ENCODE measurements at places on chromosomes 5 and 9.
A peak's percentile ranks its signal among the peaks of the same experiment; 100 is the strongest.

GRCh38 chr9:108057421-108058134 lies 568.0 kb upstream of the KLF4 start:
- no peak for DNase-seq

DNA sequence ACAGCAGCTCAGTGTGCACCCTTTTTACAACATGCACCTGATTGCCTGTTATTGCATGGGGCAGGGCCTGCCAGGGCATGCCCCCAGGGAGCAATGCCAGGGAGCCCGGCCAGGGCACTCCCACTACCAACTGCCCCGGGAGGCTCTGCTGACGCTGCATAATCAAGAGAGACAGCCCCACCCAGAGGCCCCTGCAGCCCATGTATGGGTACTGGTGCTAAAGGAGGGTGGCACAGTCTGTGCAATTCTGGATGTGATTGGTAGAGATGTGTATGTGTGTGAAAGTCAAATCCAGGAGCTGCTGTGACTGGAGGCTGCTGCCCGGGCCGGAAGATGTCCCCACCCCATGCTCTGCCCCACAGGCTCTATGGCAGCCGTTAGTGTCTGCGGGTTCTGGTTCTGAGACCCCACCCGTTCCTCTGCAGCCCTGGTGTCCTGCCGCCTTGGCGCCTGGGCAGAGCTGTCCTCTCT lies 3.9 kb upstream of the NEURL1B start:
- DNase-seq: no peak

GRCh38 chr5:107817436-107817835 lies 146.7 kb upstream of the EFNA5 start:
- DNase-seq: no peak

- DNase-seq: peak; percentile 16
Measured at GRCh38 chr9:76441551-76442322, 17.2 kb upstream of the GCNT1 start.

DNA sequence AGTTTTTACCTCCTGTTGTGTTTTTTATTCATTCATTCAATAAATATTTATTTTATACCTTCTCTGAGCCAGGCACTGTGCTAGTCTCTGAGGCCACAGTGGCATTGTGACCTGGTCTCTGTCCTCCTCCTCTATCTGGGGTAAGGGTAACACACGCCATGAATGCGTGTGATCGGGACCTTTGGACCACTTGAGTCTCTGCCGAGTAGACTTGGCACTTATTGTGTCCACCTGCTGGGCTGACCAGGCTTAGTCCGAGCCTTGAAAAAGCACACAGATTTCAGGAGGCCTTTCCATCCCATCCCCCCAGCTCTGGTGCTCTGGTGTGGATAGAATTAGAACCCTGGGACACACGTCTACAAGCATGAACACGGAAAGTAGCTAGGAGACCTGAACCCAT lies 58.7 kb downstream of the ERGIC1 start:
- DNase-seq: no peak

DNA sequence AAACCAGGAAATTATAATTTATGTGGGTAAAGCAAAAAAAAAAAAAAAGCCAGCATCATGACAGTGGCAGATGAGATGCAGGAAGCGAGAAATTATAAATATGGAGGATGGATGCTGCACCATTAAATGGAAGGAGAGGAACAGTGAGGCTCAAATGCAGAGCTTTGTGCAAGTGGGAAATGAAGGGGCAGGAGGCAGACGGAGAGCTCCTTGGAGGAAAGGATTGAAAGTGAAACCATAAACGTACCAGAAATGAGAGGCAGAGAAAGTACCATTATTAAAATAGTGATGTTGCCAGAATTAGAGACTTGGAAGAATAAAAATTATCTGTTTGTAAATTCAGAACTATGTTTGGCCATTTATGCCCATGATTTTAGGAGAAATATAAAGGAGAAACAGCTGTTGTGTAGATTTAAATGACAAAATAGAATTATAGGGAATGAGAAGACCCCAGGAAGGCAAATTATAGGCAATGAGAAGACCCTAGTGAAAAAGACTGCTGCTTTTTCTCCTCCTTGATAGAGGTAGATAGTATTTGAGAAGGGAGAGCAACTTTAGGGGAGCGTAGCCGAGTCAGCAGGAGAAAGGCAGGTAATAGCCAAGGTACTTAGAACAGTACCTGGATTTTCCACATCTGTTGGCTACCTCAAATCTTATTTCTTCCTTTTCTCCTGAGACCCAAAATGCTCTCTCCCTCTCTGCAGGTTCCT lies 341.0 kb upstream of the CD180 start:
- DNase-seq: no peak

- DNase-seq: no peak
Measured at GRCh38 chr5:33701951-33702350, 189.8 kb downstream of the ADAMTS12 start.

- DNase-seq: no peak
Measured at GRCh38 chr9:15211815-15212495, 95.1 kb downstream of the TTC39B start.

- DNase-seq: no peak
Measured at GRCh38 chr9:80791836-80792235, 897.5 kb downstream of the TLE1 start.

DNA sequence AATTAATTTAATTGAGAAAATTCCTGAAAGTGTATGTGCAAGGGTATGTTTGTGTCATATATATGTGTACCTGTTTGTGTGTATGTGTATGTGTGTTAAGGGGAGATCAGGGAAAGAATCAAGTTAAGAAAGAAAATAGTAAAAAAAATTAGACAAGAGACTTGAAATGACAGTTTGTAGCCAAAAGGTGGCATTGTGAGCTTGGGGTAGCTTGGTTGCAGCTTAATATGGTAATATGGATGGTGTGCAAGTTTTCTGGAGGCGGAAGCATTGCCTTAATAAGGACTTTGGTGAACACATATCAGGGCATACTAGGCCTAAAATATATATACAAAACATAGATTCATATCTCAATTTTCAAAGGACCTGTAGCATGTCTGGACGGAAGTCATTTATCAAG lies 129.9 kb downstream of the INSYN2B start:
- no peak for DNase-seq

DNA sequence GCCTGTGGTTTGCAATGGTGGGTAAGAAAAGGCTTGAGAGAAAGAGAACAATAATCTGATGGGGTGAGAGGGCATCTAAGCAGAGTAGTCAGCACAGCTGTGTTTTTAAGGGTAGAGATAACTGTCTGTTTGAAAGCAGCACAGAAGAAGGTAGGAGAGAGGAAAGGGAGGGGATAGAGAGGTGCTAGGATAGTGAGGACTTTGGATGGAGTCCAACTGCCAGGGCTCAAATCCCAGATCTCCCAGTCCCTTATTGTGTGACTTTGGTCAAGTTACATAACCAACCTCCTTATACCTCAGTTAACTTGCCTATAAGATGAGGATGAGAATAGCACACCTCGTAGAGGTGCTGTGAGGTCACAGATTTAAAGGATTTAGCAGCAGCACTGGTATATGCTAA lies 55.6 kb downstream of the GPR21 start:
- no peak for DNase-seq

DNA sequence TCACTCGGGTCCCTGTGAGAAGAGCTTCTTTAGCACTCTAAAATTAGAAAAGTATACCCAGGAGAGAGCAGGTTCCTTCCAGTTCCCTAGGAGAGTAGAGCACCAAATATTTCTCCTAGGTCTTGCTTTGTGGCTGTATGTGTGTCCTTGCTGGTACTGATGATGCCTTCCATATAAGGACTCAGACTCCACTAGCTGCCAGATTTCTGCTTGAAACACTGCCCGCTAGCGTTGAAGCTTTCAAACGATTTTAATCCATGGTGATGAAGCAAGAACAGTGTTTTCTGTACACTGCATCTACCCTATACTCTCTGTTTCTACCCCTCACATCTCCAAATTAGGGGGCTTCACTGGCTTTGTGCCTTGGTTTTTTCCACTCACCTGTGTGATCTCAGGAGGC lies 2.4 kb upstream of the SMC2 start:
- DNase-seq: no peak

GRCh38 chr5:56534102-56534829 lies 281.1 kb upstream of the MAP3K1 start:
- DNase-seq: peak; percentile 47

- no peak for DNase-seq
Measured at GRCh38 chr5:171848911-171849520, 63.4 kb downstream of the SMIM23 start.

- no peak for DNase-seq
Measured at GRCh38 chr5:36932699-36933098, 56.1 kb downstream of the NIPBL start.

- no peak for DNase-seq
Measured at GRCh38 chr5:572398-573019, 39.6 kb upstream of the CEP72 start.

DNA sequence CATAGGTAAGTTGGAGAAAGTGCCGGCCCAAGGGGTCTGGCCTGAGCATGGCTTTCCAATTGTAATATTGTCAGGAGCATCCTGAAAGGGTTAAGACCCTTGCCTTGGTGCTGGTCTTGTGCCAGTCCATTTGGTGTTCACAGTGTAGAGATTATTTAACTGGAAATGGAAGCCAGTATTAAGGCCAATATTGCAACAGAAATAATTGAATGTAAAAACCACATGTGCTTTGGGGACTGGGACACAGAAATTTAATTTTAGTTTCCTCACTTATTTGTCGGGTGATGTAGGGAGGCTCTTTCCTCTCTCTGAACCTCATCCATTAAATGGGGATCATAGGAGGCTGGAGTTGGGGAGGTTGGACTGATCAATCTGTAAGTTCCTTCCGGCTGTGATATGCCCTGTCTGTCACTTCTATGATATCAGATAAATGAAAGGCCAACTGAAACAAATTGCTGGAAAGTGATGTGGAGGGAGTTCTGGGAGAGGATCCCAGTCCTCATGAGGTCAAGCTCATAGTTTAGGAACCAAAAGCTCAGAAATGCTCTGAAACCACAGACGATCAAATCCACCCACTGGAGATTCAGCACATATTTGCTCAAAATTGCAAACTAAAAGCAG lies 54.8 kb upstream of the COL15A1 start:
- no peak for DNase-seq

DNA sequence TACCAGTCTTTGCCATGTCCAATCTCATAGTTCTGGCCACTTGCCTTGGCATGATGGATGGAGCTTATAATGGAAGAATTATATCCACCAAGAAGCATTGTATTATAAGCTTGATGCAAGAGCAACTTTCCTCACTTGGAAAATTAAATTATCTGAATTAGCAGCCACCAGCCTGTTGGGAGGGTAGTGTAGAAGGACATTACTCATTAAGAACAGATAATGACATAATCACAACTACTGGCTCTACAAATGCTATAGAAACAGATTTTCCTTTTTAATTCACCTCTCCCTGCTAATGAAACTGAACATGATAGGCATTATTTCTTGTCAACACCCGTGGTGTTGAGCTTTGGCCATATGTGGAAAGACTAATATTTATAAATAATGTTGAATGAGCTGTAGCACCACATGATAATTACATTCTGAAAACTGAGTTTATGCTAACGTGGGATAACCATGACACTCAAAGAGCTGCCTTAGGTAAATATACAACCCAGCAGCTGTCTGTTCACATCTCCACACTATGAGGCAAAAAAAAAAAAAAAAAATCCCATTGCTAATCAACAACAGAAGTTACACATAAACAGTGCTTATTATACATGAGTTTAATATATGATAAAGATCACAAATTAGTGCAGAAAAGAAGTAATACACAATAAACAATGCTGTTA lies 48.1 kb upstream of the NR4A3 start:
- DNase-seq: no peak
